DMS 273 treated with DMSO at 0.1 percent for 48 hours (cell line): ENCODE measurements at places on chromosomes 4 and X.

GRCh38 chr4:113016377-113016776, 33.1 kb upstream of the ANK2 start:
- no peak for DNase-seq

GRCh38 chrX:6052111-6052745, 176.4 kb downstream of the NLGN4X start:
- peak; percentile 57 for DNase-seq

DNA sequence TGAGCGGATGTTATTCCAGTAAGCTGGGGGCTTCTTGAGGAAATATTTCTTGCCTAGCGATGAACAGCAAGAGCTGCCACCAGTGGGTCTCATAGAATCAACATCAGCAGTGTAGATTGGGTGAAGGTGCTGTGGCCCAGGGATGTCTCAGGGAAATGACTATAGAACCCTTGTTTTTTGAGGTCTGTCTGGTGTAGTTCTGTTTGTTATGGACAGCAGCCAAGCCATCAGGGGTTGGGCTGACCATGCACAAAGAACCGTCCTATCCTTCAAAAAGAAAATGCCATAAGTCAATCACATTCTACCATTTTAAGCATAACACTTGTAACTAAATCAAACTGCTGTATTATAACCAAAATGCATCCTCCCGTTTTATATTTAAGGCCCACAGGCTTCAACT, 17.3 kb upstream of the C1GALT1C1 start:
- no peak for DNase-seq

DNA sequence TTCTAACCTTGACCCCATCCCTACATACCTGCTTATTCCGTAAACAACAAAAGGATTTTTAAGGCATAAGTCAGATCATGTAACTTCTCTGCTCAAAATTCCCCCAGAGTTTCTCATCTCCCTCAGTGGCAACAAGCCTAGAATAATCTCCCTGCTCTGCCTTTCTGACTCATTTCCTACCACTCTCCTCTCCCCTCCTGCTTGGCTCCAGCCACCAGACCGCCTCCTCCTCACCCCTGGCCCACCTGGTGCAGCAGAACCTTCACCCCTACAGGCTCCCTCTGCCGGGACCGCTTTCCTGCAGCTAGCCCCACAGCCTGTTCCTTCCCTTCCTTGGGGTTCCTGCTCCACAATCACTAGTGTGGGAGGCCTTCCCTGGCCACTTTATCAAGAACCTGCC, 32.1 kb downstream of the TSPAN5 start:
- DNase-seq, result peak; percentile 33

DNA sequence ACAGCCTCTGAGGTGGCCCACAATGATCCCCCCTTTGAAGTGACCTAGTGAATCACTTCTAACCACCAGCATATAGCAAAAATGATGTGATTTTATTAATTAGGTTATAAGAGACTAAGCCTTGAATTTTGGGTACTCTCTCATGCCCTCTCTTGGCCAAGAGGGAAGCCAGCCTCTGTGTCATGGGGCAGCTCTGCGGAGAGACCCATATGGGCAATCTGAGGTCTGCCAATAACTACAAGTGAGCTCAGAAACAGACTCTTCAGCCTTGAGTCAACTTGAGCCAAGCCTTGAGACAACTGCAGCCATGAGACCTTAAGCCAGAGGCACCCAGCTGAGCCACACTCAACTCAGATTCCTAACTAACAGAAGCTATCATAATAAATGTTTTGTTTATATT, 45.7 kb downstream of the MANBA start:
- no peak for DNase-seq

DNA sequence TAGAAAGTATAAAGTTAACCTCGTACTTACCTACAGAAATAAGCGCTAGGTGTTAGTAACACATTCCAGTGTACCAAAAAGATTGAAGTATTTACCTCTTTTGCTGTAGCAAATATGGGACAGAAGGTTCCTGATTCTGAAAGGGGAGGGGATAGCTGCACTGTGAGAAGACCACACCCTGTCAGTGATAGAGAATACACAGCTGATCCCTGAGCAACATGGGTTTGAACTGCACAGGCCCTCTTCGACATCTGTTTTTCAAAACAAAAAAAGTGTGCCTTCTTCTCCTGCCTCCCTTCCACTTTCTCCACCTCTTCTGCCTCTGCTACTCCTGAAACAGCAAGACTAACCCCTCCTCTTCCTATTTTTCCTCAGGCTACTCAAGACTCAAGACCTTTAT, 201.8 kb upstream of the SLIT2 start:
- DNase-seq, result no peak

GRCh38 chrX:148133105-148133725, 152.1 kb downstream of the FMR1NB start:
- no peak for DNase-seq

DNA sequence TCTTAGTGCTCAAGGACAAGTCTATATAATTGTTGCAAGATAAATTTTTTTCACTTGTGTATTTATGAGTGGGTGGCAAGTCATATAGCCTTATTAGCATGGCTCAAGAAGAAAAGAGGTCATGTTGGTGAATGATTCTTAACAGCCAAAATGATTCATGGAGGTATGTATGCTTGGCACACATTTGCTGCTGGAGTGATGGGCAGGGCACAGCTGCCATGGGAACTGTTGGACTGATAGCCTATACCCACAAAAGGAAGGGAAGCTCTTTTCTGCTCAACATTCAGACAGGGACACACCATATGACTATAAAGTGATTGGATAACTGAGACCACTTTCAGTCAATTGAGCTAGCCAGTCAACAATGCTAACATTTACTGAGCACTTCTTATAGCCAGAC, 46.8 kb upstream of the PITX2 start:
- DNase-seq, result no peak

DNA sequence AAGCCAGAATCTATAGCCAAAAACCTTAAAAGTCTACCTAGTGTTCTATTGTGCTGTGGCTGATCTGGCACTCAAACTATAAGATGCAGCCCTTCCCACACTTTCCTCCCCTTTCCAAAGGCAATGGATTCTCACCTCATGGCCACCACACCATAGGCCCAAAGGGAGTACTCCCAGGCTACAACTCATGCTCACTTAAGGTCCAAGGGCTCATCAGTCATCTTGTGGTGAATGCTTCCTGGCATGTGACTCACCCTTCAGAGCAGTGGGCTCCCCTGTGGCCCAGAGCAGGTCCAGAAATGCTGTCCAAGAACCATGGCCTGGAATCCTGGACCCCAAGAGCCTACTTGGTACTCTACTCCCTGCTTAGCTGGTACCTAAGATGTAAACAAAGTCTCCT, 181.0 kb downstream of the CHRDL1 start:
- DNase-seq, result no peak

DNA sequence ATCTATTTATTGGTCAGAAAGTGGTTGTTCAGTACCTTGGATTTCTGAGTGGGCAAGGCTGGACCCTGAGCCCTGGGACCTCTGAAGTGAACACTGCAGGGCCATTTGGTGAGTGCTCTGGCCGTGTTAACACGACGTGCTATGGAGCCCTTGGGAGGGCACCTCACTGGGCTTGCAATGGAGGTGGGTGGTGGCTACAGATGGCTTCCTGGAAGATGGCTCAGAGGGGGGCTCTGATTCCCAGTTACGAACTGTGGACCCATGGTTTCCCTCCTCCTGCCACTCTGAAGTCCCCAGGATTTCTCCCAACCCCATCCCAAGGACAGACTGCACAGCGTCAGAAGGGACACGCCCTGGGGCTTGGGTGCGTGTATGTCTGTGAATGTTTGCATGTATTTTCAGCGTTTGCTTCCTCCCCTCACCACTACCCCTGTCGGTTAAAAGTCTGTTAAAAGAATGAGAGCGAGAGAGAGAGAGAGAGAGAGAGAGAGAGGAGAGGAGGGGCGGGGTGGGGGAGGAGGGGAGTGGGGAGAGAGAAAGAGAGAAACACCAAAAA, 3.7 kb upstream of the RHOH start:
- no peak for DNase-seq

DNA sequence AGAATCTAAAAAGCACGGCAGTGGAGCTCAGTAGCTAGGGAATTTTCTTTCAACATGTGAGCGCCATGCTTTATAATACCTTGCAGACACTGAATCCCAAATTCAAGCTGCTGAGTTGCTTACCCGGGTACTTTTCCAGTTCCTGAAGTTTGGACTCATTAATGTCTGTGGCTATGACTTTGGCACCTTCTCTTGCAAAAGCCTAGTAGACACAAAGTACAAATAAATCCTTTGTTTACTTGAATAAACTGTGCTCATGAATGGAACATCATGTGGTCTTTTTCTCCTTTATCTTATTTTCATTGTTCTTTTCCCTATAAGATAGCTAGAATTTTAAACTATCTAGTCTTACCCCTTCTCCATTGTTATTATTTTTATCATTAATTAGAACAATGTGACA, 4.6 kb downstream of the BDH2 start:
- no peak for DNase-seq

DNA sequence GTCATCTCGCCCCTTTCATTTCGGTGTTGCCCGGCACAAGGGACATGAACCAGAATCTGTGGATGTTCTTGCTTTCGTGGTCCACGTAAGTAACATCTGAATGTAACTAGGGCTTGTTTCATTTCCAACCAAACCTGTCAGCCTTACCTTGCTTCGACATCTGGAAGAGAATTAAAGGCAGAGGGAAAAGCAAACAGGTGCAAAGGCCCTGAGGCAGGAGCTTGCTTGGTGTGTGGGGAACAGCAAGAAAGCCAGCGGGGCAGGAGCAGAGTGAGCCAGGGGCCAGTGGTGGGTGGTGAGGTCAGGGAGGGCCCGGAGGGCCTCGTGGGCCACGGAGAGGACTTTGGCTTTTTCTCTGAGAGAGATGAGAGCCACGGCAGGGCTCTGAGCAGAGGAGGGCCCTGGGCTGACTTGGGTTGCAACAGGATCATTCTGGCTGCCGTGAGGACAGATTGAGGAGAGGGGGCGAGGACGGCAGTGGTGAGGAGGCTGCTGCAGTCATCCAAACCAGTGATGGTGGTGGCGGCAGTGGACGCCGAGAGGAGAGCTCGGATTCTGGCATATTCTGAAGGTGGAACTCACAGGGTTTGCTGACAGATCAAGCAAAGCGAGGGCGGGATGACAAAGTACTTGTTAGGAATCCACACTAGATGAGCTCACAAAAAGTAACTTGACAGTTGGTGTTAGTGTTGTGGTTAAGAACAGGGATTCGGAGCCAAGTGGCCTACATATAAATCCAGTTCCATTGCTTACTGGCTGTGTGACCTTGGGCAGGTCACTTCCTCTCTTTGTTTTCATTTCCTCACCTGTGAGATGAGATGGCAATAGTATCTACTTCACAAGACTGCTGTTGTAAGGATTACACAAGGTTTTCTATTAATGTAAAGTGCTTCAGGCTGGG, 6.8 kb upstream of the WDR13 start:
- no peak for DNase-seq

DNA sequence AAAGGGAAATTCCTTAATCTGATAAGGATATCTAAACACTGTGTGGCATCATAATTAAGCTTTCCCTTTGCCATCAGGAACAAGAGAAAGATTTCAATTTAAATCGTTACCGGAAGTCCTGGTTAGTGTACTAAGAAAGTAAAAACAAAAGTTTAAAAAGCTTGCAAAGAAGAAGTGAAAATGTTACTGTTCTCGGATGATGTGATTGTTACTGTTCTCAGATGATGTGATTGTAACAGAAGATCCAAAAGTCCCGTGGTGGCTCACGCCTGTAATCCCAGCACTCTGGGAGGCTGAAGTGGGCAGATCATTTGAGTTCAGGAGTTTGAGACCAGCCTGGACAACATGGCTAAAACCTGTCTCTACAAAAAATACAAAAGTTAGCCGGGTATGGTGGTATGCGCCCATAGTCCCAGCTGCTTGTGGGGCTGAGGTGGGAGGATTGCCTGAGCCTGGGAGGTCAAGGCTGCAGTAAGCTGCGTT, 62.5 kb downstream of the RGS12 start:
- DNase-seq, result no peak

DNA sequence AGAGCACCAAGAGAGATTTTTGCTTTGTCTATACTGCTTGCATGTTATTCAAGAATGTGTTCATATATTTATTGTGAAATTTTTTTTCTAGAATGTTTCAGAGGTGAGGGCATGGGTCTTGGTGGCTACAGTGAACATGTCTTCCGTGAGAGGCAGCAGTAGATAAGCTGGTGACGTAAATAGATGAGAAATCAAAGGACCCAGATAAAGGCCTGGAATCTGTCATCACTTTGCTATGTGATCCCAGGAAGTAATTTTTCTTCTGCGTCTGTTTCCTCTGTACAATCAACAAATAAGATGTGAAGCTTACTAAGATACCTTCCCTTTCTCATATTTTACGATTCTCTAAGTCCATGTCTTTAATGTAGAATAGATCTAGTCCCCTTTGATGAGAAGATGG, 129.1 kb downstream of the COL4A6 start:
- DNase-seq, result no peak

- no peak for DNase-seq
Measured at GRCh38 chr4:77167866-77168265, 10.9 kb downstream of the CCNG2 start.

DNA sequence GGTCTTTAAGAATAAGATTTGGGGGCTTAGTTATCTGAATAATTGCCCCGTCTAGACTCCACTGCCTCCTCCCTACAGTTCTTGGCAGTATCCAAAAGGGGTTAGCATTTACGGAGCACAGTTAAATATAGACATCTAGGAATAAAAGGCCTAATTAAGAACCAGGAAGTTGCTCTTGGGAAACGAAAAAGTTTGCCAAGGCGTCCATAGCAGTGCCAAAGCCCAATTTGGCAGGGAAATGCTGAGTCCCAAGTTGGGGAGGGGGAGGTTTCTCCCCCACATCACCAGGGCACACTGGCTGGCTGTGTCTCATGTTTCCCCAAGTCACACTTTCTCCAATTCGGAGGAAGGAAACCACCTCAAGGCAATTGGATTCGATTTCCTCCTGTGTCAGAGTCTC, 338.7 kb downstream of the FBXW7 start:
- no peak for DNase-seq

DNA sequence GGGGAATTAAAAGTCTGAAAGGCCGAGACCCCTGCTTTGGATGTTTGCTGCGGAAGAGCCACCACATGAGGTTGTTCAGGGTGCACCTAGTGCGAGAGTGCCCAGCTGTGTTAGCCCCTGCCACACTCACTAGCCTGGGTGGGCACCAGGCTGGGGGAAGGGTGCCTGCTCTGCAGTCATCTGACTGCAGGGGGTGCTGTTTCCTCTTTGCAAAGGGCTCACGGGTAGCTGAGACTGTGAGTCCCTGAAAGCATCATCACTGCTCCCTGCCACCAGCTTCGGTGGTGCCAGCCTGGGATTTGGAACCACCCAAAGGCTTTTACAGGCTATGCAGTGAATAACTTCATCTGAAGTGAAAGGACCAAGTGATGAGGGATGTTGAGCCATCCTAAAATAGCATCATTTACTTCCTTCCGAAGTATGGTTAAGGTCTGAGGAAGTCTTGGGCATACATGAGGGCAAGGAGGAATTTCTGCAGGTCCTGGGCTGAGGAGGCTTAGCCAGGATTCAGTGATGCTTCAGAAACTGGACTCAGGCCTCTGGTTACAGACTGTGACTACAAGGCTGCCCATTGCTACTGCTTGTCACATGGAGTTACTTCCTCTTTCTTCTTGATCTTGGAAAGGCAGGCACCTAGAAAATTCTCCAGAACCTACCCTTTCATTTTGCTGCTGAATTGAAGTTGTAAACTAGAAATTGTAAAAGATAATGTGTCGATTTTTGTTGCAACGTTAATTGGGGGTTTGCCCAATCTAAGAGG, 293.2 kb upstream of the PRPS2 start:
- no peak for DNase-seq

GRCh38 chr4:6052679-6053078, 34.4 kb upstream of the C4orf50 start:
- no peak for DNase-seq

GRCh38 chr4:128227991-128228571, 59.5 kb downstream of the PGRMC2 start:
- peak; percentile 77 for DNase-seq

- no peak for DNase-seq
Measured at GRCh38 chr4:15653864-15654592, 1.1 kb downstream of the FBXL5 start.
